ENCODE measurements at places on chromosomes 7 and 10.

DNA sequence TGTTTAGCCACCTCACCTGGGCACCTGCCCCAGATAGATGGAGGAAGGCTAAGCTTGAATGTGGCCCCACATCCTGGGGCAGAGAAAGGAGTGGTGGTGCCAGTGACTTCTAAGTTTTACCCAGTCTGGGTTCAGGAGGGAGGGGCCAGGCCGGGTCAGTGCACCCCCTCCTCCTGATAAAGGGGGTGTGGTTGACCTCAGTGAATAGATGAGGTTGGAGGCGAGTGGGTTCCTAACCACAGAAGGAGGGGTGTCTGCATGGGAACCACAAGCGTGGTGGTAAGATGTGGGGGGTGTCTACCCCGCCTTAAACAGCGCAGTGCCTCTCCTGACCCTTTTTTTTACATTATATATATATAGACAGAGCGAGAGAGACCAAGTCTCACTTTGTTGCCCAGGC, 105.3 kb upstream of the KCTD7 start:
- no peak for DNase-seq

- no peak for DNase-seq
Measured at GRCh38 chr7:2219606-2220005, 13.1 kb downstream of the MAD1L1 start.

DNA sequence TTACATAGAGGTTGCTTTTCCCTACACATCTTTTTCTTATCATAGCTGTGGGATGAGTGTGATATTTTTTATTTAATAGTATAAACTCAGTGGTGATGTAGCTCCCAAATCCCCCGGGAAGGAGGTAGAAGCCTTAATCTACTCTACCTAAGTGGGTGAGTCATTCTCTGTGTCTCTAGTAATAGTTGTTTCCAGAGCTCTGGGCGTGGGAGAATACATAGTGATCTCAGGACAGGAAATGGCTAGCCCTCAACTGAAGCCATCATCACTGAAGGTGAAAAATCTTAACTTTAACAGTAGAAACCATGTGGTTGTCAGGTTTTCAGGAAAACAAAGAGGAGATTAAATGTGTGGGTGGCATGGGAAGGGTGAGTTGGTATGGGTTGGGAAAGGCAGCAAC, 278.4 kb downstream of the ANKRD30A start:
- DNase-seq, result no peak

- no peak for DNase-seq
Measured at GRCh38 chr7:7703427-7703826, 15.0 kb downstream of the RPA3 start.

DNA sequence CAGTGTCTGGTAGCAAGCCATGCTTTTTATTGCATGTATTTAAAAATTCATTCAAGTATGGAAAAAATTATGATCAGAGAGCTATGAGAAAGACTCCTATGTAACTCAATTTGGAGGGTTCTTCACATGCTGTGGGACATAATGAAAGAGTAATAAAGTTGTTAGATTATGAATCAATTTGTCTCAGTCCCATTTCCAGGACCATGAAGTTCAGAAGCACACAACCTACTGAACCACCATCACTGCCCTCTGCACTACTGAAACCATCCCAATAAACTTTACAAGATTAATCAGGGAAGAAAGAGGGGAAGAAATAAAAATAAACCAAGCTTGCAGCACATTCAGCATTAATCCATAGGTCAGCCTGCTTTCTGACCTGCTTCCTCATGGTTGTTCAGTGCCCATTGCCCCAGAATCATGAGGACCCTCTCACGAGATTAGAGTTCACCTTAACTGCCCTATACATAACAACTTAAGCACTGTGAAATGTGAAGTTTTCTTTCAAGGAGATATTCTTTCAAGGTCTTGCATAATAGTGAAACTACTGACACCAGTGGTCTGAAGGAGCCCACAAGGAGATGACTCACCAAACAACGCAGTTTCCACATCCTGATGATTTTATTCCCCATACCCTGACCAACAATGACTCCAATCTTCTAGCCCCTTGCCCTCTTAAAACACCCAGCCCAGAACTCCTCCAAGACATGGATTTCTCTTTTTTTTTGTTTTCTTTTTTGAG, 171.5 kb upstream of the ADCY1 start:
- DNase-seq, result no peak

DNA sequence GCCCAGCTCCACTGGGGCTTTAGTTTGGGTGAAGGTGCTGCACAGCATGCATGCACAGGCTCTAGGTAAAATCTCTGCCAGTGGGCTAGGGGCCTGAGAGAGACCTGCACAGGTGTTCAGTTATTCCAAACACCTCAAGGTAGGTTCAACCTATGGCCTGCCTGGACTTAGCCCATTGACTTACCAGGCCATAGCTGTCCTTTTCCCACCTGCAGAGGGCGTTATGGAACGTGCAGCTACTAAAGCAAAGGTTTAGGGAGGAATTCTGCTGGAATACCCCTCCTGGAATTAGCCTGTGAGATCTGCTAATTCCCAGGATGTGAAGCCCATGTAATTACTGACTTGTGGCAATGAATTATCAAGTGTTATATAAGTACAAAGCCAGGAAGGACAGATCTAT, 3.6 kb downstream of the VWC2 start:
- no peak for DNase-seq

- DNase-seq, result no peak
Measured at GRCh38 chr7:69367780-69368179, 230.5 kb upstream of the AUTS2 start.

- no peak for DNase-seq
Measured at GRCh38 chr10:50648089-50648934, 24.6 kb upstream of the SGMS1 start.

DNA sequence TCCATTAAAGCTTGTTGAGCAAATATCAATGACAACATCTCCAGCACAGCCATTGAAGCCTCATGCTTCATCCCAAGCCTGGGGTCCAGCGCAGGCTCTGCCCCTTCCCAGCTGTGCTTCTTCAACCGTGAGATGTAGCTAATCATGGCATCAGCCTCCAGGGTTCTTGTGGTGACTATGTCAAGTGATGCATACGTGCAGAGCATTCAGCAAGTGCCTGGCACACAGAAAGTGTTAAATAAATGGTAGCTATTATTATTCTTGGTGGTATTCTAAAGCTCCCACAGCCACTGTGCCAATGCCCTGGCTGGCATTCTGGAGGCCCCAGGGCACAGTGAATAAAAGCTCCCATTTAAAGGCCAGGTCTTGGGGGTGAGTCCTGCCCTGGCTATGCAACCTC, 146.6 kb downstream of the WDR11 start:
- no peak for DNase-seq

GRCh38 chr7:39406467-39406866, 159.7 kb upstream of the YAE1 start:
- no peak for DNase-seq

- no peak for DNase-seq
Measured at GRCh38 chr10:9299966-9300365, 1245.5 kb downstream of the GATA3 start.

GRCh38 chr7:92635538-92635937, 45.3 kb upstream of the FAM133B start:
- no peak for DNase-seq

- no peak for DNase-seq
Measured at GRCh38 chr10:118725886-118726500, 28.8 kb downstream of the CACUL1 start.

DNA sequence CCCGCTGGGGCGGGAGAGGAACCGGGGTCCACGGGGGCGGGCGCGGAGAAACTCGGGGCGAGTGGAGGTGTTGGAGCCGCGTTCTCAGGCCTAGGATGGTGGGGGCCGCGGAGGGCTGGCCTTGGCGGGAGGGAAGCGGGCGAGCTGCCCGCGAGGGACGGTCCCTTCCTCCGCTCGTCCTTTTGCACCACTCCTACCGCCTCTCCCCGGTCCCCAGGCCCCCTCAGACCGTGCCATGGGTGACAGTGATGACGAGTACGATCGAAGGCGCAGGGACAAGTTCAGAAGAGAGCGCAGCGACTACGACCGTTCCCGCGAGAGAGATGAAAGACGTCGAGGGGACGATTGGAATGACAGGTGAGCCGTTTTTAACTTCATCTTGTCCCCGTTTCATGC, 451 bp downstream of the SRRT start:
- DNase-seq, result no peak

GRCh38 chr7:131898418-131898817, 342.0 kb upstream of the PODXL start:
- DNase-seq, result no peak

DNA sequence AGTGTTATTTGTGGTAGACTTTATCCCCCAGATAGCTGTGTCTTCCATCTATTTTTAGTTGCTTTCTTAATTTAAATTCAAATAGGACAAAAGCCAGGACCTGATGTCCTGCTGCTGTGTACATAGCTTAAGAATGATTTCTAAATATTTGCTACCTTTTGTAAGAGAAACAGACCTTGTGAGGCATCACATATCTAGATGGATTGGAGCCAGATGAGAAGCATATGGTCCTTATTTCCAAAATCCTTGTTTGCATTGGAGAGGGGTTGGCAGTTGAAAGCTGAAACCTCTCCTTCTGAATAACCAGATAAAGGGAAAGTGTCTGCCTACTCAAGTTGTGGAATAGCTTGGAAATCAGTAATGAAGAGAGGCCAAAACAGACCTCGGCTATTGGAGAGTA, 50.7 kb upstream of the AMPH start:
- peak; percentile 60 for DNase-seq

DNA sequence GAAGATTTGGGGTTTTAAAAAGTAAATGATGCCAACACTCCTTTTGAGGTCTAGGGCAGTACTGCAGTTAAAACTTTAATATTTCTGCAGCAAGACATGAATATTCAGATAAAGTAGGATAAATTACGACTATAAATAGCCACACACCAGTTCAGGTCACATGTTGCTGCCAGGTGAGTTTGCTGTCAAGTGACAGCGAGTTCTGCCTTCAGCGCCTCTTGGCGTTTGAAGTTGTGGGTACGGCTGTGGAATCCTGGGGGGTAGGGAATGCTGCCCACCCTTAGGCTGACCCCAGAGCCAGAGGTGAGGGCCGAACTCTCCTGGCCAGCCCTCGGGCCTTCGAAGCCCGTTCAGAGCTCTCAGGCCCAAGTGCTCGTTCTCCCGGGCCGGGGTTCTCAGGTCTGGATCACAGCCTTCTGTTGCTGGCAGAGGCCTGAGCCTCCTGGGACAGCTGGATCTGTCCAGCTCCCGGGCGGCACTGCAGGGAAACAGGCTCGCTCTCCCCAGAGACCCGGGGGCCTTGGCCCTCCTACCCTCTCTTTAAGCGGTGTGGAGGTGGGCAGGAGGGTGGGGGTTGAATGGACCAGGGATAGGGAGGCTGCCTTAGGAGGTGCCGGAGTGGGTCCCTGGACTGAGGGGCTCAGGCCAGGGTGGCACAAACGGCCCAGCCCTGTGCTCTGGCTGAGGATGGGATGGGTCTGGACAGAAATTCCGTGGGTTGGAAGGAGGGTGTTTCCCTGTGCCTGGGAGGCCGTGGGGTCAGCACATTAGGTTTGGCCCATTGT, 5.4 kb downstream of the BRI3 start:
- no peak for DNase-seq

GRCh38 chr7:111594602-111595001, 32.3 kb upstream of the IMMP2L start:
- no peak for DNase-seq

DNA sequence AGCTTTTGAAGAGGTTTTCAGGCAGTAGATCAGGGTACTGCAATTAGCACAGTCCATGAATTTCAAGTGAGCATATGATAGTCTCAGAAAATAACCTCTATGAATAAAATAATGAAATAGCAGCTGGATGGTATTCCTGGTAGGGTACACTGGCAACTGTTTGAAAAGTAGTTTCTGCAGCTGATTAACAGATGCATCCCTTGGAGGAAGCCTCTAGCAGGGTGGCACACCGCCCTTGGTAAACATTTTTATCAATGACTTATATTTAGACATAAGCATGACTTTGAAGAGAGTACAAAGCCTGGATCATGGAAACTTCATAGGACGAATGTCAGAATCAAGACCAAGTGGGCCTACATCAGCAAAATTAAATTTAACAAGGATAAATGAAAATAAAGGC, 26.8 kb downstream of the WNT16 start:
- no peak for DNase-seq

- DNase-seq, result no peak
Measured at GRCh38 chr7:157020514-157021070, 10.1 kb upstream of the MNX1 start.

DNA sequence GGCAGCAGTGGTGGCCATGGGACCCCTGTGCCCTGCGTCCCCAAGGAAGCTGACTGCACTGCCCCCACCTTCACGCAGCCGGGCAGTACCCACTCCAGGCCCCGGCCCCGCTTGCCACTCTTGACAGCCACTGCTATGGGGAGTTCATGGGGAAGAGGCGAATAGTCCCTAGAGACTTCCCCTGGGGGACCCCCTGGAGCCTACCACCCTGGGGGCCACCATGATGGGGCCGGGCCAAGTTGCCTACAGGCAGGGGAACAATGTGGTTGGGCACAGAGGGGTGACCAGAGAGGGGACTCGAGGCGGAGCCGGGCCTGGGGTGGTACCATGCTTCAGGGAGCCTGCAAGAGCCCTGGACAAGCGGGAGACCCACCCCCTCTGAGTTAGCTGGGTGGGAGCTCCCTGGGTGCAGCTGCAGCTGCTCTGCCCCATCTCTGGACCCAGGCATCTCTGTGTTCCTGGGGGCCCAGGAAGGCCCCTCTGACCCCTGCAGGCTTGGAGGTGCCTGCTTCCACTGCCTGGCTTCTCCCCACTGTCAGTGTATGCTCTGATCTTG, 567.6 kb downstream of the GRM8 start:
- no peak for DNase-seq

GRCh38 chr7:4842319-4843064, 19.3 kb downstream of the PAPOLB start:
- no peak for DNase-seq

GRCh38 chr7:1917221-1918062, 247.4 kb downstream of the ELFN1 start:
- DNase-seq, result no peak

- DNase-seq, result no peak
Measured at GRCh38 chr10:78506614-78507013, 473.0 kb downstream of the RPS24 start.

DNA sequence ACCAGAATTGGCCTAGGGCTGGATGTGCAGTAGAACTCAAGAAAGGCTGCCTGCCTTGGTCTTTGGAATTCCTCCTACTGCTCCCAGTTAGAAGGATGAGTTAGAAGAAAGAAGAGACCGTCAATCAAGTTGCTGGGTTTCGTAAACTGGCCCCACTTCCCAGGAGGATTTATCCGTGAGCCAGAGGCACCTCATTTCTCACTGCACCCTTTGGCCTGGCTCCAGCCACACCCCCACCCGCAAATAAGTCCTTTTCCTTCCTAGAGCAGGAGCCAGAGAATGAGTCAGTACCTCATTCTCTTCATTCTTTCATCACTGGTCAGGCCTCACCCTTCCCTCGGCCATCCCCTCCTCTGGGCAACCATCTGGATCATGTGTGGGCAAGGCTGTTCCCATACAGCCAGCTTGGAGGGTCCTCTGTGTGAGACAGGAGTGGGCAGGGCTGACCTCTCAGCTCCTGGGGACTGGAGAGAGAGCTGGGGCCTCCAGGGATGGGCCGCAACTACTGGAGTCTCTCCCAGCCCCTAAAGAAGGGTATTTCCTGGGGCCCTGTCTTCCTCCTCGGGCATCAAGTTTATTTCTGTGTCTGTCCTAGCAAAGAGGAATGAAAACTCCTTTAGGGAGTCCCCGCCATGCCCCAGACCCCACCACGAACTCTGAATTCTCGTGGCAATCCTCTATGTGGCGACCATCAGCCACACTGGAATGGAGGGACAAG, 87.2 kb upstream of the DUSP5 start:
- DNase-seq, result no peak
